NCI-H526 (cell line): ENCODE measurements at places on chromosomes 11 and 22.

DNA sequence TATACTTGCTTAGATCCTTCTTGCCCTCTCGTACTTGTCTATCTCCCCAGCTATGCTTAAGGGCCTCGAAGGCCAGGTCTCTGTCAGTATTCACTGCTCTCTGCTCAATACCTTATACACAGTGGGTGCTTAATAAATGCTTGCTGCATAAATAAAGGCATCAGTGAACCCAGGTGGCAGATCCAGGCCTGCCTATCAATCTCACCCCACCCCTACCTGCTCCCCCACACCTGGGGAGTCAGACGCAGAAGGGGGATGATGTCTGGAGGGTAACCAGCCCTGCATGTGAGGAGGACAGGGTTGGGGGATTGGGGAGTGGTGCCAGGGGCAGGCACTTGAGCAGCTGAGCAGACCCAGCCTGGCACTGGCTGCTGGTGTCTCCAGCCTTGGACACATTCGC, 430.6 kb downstream of the MN1 start:
- DNase-seq = no peak

DNA sequence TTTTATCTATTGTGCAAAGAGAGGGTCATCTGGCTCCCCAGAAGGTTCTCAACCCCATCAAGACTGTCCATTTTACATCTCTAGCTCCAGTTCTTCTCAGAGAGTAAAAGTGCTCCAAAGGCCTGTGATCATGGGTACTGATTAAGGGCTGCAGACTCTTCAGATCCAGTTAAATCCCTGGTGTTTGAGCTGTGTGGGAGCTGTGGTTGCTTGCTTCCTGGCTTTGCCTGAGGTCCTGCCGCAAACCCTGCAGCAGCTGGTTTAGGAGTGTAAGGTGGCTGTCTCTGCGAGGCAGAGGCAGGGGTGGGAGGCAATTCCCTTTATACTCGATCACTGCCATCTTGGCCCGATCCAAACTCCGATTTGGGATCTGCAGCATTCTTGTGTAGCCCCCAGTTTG, 1.2 kb downstream of the MRPL17 start:
- DNase-seq = no peak

DNA sequence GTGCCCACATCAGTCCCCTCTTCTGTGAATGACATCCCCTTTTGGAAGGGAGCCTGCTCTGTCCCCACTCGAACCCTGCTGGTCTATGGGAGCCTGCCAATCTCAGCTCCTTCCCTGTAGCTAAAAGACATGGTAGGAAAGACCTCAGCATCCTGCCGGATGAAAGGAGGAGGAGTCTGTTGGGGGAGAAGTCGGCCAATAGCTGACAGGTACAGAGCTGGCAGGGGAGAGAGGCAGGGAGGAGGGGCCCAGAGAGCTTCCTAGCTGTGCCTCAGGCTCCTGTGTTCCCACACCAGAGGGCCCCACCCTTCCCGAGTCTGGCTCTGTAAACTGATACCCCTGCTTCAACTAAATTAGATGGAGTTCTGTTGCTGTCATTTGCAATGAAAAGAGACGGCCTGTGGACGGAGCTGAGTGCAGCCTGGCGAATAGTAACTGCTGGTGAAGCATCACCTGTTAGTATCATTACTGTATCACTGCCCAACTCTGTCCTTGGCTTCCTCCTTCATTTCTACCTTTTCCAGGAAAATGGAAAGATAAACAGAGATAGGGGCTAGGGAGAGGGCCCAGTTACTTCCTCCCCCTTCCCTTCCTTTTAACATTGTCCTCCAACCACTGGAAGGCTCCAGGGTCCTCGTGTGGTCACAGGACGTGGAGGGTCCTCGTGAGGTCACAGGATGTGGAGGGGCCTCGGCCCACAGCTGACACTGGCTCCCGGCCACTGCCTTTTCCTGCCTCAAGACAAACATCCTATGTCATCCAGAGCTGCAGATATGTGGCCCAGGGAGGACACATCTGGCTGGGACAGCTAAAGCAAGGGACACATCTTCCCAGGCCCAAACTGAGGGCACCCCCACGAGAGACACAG, 15.1 kb downstream of the FXYD6 start:
- peak; percentile 100 for DNase-seq

GRCh38 chr11:12889243-12889642, 119.9 kb upstream of the RASSF10 start:
- DNase-seq = no peak

DNA sequence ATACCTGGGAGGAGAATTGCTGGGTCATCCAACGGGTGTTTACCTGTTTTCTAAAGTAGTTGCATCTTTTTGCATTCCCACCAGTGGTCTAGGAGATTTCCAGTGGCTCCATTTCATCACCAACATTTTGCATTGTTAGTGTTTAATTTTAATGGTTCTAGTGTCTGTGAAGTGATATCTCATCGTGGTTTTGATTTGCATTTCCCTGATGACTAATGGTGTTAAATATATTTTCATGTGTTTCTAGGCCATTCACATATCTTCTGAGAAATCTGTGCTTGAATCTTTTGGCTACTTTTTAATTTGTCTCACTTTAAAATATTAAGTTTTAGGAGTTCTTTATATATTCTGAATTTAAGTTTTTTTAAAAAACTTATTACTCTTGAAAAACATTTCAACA, 439.6 kb downstream of the TMEM135 start:
- DNase-seq = no peak

DNA sequence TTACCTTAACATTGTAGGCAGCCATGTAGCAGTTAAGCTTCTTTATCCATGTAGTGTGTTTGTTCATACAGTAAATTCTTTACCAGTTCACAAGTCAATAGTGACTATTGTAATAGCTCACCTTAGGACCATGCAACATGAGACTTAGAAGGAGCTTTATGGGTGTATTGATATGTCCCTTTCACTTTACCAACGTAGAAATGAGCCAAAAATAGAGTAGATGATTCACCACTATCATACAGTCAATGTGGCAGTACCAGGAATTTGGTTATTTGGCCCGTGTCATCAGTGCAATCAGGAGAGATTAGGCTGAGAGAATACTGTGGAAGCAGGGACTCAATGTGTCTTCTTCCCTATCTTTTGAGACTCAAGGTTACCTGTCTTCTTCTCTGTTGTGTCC, 4.7 kb downstream of the ZDHHC13 start:
- no peak for DNase-seq

DNA sequence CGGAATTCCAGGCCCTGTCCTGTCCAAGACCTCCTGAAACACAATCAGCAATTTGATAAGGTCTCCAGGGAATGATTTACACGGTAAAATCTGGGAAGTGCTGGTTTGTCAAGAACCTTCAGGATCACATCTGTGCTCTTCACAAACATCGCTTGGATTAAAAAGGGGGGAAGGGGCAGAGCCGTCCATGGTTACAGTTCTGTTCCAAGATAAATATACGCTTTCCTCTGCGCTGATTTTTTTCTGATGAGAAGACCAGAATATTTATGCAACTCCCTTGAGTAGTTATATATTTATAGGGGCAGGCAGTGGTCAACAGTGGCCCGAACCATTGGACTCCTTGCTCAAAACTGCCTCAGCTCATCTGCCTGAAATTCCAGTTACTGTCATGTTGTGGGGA, 9.2 kb upstream of the APOL5 start:
- no peak for DNase-seq

- no peak for DNase-seq
These were observed 162.4 kb downstream of the SOX6 start for GRCh38 chr11:16193897-16194381.

DNA sequence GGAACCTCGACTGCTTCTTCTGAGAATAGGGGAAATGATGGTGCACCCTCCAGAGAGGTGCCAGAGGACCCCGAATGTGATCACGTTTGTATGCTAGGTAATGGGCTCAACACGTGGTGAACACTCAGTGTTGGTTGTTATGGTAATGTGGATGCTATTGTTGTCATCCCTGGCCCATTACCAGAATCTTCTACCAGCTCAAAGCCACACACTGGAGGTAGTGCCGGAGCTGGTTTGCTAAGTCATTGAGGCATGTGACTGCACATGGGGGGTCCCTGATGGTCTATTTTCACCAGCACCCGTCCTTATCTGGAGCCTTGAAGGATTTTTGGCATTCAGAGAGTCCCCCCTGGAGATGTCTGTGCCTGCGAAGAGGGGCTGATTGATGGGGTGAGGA, 119.1 kb upstream of the CD82 start:
- DNase-seq = no peak

GRCh38 chr11:72658989-72659640, 15.1 kb downstream of the PDE2A start:
- DNase-seq = no peak

DNA sequence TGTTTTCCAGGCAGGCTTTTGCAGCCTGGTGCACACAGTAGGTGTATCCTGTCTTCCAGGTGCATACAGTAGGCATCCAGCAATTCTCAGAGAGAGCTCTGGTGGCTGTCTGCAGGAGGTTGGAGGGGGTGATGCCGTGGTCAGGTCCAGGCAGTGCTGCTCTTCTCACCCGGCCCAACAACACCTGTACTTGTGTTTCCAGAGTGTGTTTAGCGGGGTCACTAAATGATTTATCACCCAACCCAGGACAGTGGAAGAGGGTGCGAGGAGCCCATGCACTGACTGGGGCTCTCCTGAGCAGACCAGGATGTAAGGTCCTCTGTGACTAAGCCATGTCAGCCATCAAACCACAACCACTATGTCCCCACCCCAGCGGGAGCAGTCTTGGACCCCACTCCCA, 18.6 kb upstream of the FGF3 start:
- DNase-seq = no peak

GRCh38 chr22:28574159-28574788, 105.4 kb downstream of the TTC28 start:
- no peak for DNase-seq

DNA sequence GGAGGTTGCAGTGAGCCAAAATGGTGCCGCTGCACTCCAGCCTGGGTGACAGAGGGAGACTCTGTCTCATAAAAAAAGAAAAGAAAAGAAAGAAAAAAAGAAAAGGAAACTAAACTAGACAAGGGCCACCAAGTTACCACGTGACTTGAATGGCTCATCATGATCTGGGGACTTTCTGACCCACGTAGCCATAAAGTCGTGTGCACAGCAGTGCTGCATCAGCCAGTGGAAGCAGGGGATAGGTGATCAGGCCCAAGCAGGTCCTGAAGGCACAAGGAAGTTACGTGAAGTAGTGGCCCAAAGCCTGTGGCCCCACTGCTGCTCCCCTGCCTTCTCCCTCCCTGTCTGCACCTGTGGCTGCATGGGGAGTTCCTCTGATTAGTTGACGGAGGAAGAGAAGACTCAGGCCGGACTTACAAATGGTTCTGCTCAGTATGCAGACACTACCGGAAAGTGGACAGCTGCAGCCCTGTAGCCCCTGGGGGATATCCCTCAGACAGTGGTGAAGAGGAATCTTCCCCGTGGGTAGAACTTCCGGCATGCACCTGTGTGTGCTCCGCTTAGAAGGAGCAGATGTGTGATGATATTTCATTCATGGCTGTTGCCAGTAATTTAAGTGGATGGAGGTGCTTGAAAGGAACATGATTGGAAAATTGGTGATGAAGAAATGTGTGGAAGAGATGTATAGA, 18.2 kb upstream of the CD81 start:
- no peak for DNase-seq

DNA sequence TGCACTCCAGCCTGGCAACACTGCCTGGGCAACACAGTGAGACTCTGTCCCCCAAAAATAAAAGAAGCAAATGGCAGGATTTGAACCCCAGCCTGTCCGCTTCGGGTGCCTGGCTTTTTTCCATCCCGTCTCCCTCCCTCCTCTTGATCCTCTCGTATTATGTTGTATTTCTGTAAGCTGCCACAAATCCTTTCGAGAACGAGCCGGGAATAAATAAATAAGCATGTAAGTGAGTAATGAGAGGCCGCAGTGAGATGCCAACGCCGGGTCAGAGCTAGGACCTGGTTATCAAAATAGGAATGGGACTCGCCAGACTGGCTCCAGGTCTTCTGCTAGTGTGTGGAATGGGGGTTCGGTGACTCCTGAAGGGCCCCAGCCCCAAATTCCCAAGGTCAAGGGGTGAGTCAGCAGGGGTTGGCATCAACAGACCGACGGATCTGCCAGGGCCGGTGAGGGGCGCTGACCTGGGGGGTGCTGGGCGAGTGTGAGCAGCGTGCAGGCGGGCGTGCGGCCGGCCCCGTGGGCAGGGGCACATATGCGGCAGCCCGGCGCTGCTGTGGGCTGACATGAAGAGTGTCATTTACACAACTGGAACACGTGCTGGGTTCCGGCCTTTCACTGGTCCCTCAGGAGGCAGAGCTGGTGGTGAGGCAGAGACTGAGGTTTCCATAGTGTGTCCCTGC, 47.8 kb downstream of the FLRT1 start:
- no peak for DNase-seq

- DNase-seq = no peak
These were observed 1262.7 kb downstream of the BRD1 start for GRCh38 chr22:48564995-48565394.

DNA sequence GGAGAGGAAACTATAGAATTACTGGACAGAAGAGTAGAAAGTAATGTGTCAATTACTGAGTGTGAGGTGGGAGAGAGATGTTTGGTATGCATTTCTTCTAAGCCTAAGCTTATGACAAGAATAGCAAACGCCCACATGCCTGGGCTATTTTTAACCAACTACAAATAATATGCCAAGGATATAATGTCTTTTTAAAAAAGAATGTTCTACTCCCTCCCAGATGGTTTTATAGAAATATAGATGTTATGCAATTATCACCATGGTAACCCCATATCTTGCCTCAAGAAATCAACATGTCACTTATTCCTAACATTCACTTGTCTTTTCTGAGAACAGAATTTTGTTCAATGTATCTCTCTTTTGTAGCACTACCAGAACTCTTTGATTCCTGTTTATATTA, 996.7 kb upstream of the CHORDC1 start:
- DNase-seq = no peak

- DNase-seq = no peak
These were observed 68.7 kb downstream of the SCN3B start for GRCh38 chr11:123585706-123586105.

DNA sequence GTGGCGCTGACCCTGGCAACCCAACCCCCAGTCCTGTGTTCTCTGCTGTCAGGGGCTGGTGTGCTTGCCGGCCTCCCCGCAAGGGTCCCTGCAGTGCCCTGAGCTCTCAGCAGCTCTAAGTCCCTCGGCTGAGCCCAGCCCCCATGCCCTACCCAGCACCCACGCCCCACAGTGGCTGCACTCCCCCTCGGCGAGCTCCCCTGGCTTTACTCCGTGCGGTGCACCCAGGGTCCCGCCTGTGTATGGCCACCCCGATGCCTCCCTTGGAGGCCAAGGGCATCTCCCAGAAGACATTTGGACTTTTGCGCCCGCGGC, 72.5 kb upstream of the SHISAL1 start:
- no peak for DNase-seq

DNA sequence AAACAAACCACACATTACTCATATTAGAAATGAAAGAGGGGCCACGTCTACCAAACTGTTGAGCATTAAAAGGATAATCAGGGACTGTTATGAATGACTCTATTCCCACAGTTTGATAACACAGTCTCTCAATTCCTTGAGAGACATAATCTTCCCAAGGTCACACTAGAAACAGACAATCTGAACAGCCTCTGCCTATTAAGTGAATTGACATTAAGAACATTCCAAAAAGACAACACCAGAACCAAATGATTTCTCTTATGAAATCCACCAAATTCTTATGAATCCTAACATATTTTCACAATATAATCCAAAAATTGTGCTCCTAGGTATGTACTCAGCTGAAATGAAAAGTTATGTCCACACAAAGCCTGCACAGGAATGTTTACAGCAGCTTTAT, 4.6 kb downstream of the RFPL1 start:
- DNase-seq = no peak
